PC-3 (cell line): ENCODE measurements at places on chromosomes 3 and 15. TPM values are rescaled to one million over a fixed set of nuclear protein-coding genes. Genes with fewer than 3 reads are reported as not detected.

Gene FANCD2OS
- not detected in 2 replicates for total RNA-seq

Gene CTXN2
- total RNA-seq, result not detected in 2 replicates

Gene GHRL
- total RNA-seq, result not detected in 2 replicates

GRCh38 chr3:187713504-187713903, 11.1 kb upstream of the RTP2 start:
- peak; percentile 61 for DNase-seq

DNA sequence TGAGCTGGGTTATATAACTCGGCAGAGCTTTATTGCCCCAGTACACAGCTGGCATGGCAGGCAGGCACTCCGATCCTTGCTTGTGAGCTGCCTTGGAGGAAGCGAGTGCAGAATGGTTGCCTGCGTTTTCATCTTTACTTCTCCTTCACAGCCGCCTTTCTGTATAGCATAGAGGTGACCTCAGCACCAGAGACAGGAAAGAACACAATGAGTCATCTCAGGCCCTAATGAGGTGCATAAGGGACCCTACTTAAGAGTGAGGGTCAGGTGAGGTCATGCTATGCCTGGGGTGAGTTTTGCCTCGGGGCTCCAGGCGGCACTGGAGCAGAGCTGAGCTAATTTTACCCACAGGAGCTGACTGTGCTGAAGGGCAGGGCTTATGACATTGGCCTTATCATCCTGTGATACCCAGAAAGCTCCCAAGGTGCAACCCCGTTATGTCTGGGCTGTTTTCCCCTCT, 43.5 kb downstream of the LPP start:
- no peak for DNase-seq

Gene DPPA2
- total RNA-seq, result not detected in 2 replicates

DNA sequence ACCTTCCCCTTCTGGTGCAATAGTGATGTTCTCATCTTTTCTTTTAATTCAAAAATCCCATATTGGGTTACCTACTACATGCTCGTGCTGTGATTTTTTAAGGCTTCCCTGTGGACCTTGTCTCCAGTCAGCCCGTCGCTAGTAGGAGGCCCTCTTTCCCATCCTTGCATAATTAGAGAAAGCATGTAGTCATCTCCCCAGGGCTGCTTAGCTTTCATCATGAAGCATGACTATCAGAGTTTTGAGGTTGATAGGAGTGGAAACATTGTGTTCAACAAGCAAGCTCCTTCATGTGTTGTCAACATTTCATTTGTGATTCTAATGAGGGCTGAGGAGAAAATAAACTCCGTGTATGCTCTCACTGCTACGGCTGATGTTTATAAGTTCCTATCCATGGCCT, 8.7 kb upstream of the LRTM1 start:
- no peak for DNase-seq

DNA sequence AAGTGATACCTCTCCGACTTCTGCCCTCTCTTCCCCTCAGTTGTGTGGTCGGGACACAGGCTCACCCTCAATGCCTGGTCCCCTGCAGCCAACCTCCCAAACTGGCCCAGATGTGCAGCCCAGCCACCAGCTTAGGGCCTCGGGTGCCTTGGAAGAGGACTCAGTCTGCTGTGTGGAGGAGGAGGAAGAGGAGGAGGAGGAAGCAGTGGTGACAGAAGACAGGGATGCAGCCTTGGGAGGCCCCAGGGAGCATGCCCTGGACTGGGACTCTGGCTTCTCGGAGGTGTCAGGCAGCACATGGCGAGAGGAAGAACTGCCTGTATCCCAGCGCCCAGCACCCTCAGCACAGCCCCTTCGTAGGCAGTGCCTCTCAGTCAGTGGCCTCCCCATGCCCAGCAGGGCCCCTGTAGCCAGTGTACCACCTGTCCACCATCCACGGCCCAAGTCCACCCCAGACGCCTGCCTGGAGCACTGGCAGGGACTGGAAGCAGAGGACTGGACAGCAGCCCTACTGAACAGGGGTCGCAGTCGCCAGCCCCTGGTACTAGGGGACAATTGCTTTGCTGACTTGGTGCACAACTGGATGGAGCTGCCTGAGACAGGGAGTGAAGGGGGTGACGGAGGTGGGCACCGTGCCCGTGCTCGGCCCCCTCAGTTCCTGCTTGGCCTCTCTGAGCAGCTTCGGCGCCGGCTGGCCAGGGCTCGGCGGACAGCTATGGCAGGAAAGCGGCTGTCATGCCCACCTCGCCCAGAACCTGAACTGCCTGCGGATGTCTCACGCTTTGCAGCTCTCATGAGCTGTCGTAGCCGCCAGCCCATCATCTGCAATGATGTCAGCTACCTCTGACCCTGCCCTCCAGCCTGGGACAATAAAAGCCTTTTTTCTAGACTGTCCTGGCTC, 1.3 kb downstream of the INKA1 start:
- DNase-seq, result no peak

DNA sequence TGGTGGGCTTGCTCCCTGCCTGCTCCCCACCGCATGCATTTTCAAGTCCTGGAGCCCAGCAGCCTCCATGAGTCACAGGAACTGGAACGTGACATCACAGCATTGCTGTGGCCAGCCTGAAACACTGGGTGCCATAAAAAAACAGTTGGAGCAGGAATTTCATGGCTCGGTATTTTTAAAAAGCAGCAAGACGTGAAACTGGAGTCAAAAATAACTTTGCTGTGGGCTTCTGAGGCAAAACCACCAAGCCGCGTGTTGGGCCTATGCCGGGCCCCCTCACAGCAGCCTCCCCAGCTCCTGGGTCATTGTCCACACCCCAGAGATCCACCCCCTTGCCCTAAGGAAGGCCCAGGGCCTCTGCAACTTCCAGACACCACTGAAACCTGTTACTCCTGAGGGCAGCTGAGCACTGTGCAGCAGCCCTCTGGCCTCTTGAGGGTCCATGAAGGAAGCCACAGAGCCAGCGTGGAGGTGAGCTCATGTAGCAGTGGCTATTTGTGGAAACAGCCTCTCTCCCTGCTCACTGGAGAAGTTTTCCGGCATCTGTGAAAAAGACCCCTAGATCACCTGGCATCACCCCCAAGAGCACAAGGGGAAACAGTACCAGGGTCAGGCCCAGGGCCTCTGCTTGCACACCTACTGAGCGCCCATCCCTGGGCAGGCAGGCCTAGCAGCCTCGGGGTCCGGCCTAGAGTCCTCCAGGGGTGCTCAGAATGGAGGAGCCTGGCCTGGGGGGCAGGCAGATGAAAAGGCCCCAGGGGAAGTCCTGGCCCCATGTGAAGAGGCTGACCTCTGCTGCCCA, 34.0 kb upstream of the DUSP7 start:
- DNase-seq, result peak; percentile 68

- no peak for DNase-seq
Measured at GRCh38 chr15:56038015-56038414, 44.6 kb upstream of the NEDD4 start.

GRCh38 chr3:29092348-29092747, 188.5 kb upstream of the RBMS3 start:
- DNase-seq, result no peak

DNA sequence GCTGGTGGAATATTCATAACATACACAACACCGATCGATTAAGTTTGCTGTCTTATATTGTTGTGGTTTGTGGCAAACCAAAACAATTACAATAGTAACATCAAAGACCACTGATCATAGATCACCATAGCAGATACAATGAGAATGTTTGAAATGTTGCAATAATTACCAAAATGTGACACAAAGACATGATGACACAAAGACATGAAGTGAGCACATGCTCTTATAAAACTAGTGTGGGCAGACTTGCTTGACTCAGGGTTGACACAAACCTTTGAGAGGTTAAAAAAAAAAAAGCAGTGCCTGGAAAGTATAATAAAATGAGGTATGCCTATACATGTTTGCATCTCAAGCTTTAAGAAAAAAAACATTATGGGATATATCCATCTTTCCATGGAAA, 130.3 kb downstream of the NR1I2 start:
- DNase-seq, result peak; percentile 44

- no peak for DNase-seq
Measured at GRCh38 chr3:113560271-113560670, 27.9 kb downstream of the SIDT1 start.

DNA sequence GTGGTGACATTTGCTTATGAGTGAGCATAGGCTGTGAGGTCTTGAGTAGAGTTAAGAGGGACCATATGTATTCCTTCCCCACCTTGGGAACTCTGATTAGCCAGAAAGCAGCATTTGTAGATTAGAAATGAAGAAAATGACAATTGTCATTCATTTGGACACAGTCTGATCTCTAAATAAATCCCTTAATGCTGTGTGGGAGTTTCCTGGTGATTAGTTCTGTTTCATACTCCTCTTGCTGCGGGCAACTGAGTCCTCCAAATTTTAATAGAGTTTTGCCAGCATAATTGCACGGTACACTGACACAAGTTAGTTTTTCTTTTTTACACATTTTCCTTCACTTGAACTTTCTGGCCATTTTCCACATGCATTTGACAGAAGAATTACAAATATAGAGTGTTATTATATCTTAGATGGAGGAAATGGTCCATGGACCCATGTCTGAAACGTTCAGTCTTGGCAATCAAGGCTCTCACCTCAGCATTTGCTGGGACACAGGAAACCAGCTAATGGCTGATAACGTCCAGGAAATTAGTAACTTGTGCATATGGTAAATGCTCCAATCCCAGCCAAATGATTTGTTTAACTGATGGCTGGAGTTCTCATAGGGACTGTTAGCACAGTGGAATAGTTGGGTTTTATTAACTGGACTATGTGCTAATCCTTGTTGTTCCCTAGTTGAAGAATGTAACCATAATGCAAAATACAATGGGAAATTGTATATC, 321.2 kb downstream of the RBMS3 start:
- DNase-seq, result no peak

DNA sequence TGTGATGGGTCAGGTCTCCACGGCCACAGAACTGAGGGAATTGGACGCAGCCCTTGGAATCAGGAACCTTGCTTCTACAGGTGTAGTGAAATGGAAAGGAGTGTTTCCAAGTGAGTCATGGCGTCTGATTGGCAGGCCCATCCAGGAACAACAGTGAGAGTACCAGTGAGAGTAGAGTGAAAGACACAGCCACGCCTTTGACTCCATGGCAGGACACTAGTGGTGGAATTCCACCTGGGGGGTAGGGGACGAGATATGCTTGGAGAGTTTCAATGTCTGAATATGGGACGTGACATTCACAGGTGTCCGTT, 3.0 kb upstream of the SLC28A1 start:
- no peak for DNase-seq

Gene GABRB3
- 4.5 and 6.1 TPM in 2 replicates for total RNA-seq

Gene IGDCC3
- total RNA-seq, result not detected in 2 replicates

DNA sequence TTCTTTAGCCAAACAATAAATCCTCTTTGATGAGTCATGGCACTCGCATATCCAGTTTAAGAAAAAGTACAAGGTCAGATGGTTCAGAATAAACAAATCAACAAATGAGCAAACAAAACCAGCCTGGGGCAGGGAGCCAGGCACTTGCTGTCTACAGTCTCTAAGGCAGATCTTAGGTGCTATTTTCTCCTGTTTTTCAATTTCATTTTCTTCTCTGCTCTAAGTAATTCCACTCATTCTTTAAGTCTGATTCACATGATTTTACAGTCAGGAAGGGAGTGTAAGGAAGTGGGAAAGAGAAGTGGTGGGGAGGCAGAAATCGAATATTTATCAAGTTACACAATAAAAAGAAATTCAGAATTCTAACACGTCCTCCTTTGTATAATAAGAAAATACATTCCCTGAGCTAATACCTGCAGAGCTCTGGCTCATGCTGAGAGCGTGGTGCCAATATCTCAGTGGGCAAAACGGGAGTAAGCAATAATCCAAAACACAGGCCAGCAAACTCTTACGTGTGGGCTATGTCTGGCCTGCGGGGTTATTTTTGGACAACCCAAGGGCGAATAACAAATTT, 298.6 kb downstream of the ADAMTS17 start:
- DNase-seq, result peak; percentile 96

DNA sequence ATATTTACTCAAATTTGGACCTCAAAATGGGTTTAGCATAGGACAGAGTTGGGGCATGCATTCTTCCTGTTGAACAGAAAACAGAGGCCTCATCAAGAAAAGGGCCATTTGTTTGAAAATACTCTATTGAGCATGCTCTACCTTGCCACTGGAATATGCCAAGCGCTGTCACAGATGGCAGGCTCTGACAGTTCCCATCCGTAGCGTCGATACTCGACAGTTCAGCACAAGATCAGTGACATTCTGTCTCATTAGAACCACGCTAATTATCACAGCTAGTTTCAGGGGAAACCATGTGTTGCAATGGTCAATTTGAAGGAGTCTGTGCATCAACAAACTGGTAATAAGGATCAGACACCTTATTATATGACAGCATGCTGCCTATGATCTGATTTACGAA, 54.5 kb downstream of the SATB1 start:
- DNase-seq, result no peak

DNA sequence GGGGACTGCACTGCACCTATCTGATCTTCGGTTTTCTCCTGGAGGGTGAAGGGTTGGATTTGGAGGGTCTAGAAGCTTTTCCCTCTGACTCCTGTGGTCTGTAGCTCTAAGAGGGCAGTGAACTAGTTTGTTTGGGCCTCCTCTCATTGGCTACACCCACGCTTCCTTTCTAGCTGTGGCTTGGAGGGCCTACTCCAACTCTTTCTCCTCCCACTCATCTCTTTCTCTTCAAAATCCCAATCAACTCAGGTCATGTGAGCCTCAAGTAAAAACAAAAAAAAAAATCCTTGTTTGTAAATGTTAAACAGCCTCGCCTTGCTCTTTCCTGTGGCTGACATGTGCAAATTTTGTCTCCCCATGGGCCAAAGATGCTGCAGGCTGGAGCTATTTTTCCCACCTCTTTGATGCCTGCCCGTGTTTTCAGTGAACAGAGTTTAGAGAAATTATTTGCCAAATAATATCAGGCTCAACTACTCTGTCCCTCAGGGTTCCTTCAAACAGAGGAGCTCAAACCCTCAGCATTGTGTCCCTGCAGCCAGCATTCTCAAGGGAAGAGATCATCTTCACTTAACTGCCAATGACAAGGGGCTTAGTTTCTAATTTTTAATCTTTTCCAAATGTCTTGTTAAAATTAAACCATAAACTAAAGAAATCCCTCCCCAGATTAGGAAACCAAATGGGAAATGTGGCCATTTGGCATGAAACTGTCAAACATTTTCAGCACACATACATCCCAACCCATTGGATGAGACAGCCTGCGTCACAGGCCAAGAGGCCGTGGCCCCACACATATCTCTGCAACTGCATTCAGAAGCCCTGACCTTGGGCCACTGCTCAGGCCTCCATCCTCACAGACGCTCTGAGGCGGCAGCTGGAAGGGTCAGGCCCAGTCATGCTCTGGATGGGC, 114.8 kb upstream of the THBS1 start:
- DNase-seq, result no peak

DNA sequence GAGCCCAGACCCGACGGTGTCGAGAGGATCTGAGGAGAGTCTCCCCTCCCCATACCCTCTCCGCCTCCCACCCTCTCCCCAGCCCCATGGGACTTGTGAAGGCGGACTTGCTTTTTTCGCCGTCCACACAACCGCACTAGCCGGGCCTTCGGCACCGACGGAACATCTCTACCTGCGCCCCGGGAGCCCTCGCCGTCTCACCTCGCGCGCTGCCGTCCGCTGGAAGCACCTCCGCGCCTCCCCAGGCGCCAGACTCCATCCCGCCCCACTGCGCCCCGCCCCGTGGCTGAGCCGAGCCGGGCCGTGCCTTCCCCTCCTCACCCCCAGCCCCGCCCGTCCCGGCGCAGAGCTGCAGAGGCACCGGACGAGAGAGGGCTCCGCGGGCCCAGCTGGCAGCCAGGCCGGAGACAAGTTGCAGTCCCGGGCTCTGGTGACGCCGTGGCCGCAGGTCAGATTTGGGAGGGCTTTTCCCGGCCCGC, at the start of the genes DUOX1 and DUOXA1:
Gene DUOX1 (plus strand): TSS at position 344 of the 479 bp plus-strand sequence. CDS start 1,973 bp downstream, outside the sequence.
Gene DUOXA1 (minus strand): TSS at position 229 of the 479 bp plus-strand sequence. CDS start 6,865 bp downstream, outside the sequence.
- no peak for DNase-seq

Gene ASB14
- not detected in 2 replicates for total RNA-seq
